ENCODE measurements at places on chromosomes 1 and 21. TPM values are rescaled to one million over a fixed set of nuclear protein-coding genes. Genes with fewer than 3 reads are reported as not detected.

Gene GRHL3
- polyA plus RNA-seq, result not detected

Gene DCDC2B
- not detected for polyA plus RNA-seq

Gene HOOK1
- polyA plus RNA-seq, result not detected

Gene NUAK2
- 17.6 TPM for polyA plus RNA-seq

Gene TSPEAR
- not detected for polyA plus RNA-seq

Gene AADACL3
- polyA plus RNA-seq, result not detected

Gene KDF1
- not detected for polyA plus RNA-seq

Gene PROX1
- 0.03 TPM for polyA plus RNA-seq

Gene ERRFI1
- 145 TPM for polyA plus RNA-seq

Gene LCE1C
- not detected for polyA plus RNA-seq

Gene RUNX3
- polyA plus RNA-seq, result 0.07 TPM

Gene S100A10
- polyA plus RNA-seq, result 223 TPM

Gene CDK18
- 0.34 TPM for polyA plus RNA-seq

Gene TGFB2
- 3.7 TPM for polyA plus RNA-seq

Gene BMP8B
- 0.03 TPM for polyA plus RNA-seq

Gene GJA8
- polyA plus RNA-seq, result not detected

Gene CPT2
- 15.8 TPM for polyA plus RNA-seq

Gene COL8A2
- 1.1 TPM for polyA plus RNA-seq

Gene DCST1
- polyA plus RNA-seq, result not detected

Gene JAM2
- 2.1 TPM for polyA plus RNA-seq

Gene DSCAM
- not detected for polyA plus RNA-seq

Gene MYCL
- 0.75 TPM for polyA plus RNA-seq

Gene EVA1C
- polyA plus RNA-seq, result 1.3 TPM

Gene FCRL3
- polyA plus RNA-seq, result not detected

Gene SPATA45
- polyA plus RNA-seq, result not detected

Gene SPRR2F
- not detected for polyA plus RNA-seq

Gene GLIS1
- polyA plus RNA-seq, result 3.5 TPM

Gene PCAT6
- 5.8 TPM for polyA plus RNA-seq

Gene CA6
- not detected for polyA plus RNA-seq

Gene PRAMEF20
- polyA plus RNA-seq, result not detected

Gene LGR6
- polyA plus RNA-seq, result not detected

Gene C1QTNF12
- polyA plus RNA-seq, result 2.6 TPM

Gene MTHFR
- polyA plus RNA-seq, result 7.4 TPM

Gene MFAP2
- 13.9 TPM for polyA plus RNA-seq

Gene RCSD1
- not detected for polyA plus RNA-seq

Gene MRPL37
- 36.5 TPM for polyA plus RNA-seq

Gene SELP
- polyA plus RNA-seq, result not detected

Gene AP4B1
- polyA plus RNA-seq, result 15.6 TPM

Gene GPX7
- 3.8 TPM for polyA plus RNA-seq

Gene CXADR
- polyA plus RNA-seq, result 0.21 TPM

Gene NPPA
- not detected for polyA plus RNA-seq

Gene SERTAD4
- polyA plus RNA-seq, result 0.22 TPM

Gene CA14
- polyA plus RNA-seq, result not detected

Gene WNT4
- not detected for polyA plus RNA-seq

Gene KPRP
- polyA plus RNA-seq, result not detected

Gene SH2D5
- polyA plus RNA-seq, result 13.5 TPM

Gene DMRTA2
- polyA plus RNA-seq, result not detected
